ENCODE measurements at places on chromosomes 2 and 18.

DNA sequence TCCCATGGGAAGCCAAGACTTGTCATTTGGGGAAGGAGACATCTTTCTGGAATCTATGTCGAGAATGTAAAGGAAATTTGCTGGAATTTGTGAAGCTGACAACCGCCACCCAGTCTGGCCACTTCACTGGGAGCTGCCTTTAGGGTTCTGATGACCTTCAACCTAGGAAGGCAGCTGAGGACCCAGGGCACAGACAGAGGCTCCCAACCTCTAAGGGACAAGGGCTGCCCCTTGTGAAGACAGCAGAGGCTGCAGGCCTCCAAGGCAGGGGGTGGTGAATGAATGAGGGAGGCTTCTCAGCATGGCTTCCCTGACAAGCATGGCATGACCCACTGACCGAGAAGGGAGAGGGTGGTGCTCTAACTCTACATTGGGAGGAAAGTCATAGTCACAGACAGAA is 128.9 kb upstream of the ASB18 start:
- no peak for DNase-seq

- no peak for DNase-seq
Observed at GRCh38 chr2:196696423-196697079, 57.0 kb downstream of the CCDC150 start.

DNA sequence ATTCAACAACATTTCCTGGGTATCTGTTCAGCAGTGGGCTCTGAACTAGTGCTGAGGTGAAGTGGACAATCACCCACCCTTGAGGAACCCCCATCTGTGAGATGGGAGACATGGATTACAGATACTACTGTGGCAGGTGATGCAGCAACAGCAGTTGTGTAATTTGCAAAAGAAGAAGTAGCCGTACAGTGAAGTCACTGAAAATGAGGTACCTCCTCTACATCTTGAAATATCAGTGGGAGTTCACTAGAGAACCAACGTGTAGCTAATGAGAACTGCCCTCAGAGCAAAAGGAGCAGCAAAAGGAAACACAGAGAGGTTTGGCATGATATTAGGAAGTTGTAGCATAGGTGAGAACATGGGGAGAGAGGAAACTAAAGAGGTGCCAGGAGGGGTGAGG is 41.3 kb downstream of the VSNL1 start:
- no peak for DNase-seq

GRCh38 chr2:131519466-131519865 is 8.2 kb upstream of the CCDC74A start:
- DNase-seq: no peak

DNA sequence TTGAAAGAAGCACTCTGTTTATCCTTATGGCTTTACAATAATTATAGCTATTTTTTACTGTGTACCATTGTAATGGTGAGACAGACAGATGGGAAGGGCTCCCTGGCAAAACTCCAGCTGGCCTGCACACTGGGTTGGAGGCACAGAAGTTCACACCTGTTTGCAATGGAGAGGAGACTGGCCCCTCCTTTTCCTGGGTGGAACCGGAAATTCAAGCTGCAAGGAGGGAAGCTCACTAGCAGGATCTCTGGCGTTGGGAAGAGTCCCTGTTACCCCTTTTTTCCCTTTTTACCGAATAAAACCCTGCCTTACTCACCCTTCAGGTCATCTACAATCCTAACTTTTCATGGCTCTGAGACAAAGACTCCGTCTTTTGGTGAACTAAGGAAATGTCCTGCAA is 100.3 kb upstream of the TFPI start:
- DNase-seq: no peak

DNA sequence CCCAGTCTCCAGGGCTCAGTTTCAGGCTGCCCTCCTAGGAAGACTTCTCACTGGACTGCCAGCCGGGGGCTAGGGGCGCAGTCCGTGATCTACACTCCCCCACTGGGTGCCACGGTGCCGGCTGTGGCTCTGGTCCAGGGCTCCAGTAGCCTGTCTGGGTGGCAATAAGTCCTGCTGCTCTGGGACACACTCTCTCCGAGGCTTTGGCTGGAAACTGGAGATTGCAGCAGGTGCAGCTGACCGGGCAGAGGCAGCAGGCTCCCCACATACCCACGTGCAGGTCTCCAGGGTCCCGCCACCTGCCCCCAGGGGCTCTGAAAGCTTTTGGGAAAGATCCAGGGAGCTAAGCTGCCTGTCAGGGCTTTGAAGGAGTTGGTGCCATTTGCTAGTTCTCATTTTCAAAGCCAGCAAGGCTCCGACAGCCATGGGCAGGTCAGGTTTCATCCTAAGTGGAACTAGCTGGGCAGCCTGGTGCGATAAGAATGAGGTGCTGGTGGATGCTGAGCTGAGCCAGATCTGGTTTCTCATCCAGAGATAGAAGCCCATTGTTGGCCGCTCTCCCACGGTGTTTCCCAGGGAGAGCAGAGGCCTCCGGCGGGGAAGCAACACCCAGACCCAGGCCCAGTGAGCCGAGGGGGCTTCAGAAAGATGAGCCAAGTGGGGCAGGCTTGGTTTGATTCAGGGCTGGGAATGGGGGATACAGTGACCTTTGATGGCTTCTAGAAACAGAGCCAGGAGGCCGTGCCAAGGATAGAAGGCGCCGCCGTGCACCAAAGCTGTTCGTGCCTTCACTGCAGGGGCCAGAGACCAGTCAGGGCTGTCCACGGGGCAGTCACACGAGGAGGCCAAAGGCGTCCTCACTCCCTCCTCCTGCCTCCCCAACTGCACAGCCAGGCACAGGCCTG is 141.7 kb upstream of the GPC1 start:
- DNase-seq: no peak

DNA sequence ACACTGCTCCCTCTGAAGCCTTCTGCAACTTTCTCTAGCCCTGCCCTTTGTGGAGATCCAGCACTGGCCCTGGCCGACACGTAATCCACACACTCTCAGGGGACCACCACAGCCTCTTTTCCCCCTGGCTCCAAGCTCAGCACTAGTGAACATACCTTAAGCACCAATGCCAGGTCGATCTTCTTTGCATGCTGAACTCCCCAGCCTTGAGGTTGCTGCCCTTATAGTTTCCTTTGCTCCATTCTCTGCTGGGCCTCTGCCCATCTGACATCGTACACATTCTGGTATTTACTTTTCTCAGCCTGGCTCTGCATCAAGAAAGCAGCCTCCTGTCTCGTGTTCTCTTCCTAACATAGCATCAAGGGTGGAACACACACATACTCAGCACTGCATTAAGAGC is 361.5 kb downstream of the LPIN1 start:
- DNase-seq: no peak

Data from activated CD4-positive, alpha-beta T cell treated with anti-CD3 and anti-CD28 coated beads, Interleukin-2, Interleukin-4, amounts not matched to agents 100 ng/mL and 50 ng/mL, durations not matched to agents 16 hours and 8 hours (primary cell).